ENCODE measurements at places on chromosomes 2 and 18. TPM values are rescaled to one million over a fixed set of nuclear protein-coding genes. Genes with fewer than 3 reads are reported as not detected.

DNA sequence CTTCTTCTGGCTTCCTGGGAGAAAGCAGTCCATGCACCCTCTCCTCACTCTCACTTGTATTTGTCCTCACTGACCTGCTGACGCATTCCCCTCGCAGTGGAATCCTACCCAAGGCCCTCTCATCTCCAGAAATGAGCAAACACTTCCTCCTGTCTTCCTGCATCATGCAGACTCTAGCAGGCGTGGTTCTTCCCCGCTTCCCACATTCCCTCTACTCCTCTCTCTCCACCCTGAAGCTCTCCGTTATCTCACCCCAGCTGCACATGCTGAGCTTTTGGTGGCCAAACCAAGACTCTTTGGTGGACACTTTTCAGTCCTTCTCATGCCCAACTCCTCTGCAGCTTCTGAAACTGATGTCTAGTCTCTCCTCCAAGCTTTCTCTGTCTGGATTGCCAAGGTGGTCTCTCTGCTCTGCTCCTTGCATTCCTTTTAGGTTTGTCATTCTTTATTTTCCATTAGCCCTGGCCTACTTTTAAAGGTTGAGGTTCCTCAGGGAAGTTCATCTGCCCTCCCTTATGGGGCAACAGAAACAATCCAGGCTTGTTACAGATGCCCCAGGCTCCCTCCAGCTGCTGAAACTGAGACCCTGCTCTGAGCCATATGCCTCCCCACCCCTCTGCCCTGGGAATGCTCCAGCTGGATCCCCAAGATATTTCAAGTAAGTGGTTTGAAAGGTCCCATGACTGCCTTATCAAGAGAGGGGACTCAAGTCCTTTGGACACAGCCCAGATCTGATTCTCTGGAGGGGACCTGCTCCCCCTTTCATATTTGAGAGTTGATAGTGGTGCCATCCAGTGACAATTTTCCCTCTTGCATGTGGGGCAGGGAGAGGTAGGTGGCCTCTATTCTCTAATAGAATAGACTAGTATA, 835 bp upstream of the IL18RAP start:
- DNase-seq = no peak
- H3K4me1 ChIP-seq = peaks cover 73% of the 10 kb centered on the region
- no peak overlapping the region for H3K27ac ChIP-seq
- no peaks in the 10 kb centered on the region for H3K27me3 ChIP-seq
- peak overlapping the region; percentile 1 for H3K4me3 ChIP-seq

GRCh38 chr2:144509001-144509878, 10.7 kb downstream of the ZEB2 start:
- peaks cover 7% of the 10 kb centered on the region for H3K4me1 ChIP-seq
- DNase-seq = no peak
- H3K27me3 ChIP-seq = peaks cover 4% of the 10 kb centered on the region
- H3K4me3 ChIP-seq = no peak overlapping the region
- H3K36me3 ChIP-seq = no peaks in the 10 kb centered on the region

- no peak overlapping the region for H3K27ac ChIP-seq
- no peaks in the 10 kb centered on the region for H3K4me1 ChIP-seq
- no peak overlapping the region for H3K4me3 ChIP-seq
These were observed 16.2 kb downstream of the SERPINB4 start for GRCh38 chr18:63627819-63628218.

MOCOS gene
- total RNA-seq = not detected

GALNT14 gene
- total RNA-seq = not detected

BMP10 gene
- not detected for total RNA-seq

All from CD4-positive, alpha-beta memory T cell (primary cell).